ENCODE measurements at places on chromosomes 5 and 9.

DNA sequence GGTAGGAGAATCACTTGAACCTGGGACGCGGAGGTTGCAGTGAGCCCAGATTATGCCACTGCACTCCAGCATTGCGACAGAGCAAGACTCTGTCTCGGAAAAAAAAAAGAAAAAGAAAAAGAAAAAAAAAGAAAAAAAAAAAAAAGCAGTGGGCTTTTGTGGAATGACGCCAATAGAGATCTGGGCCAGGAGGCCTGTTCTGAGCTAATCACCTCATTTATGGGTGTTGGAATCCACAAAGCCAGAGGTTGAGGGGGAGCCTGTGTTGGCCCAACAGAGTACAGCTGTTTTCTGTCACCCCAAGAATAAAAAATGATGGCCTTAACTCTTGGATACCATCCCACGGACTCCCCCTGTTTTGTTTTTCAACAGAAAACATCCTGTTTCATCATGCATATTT lies 18.5 kb downstream of the OSTF1 start:
- no peak for DNase-seq

GRCh38 chr9:105319202-105319813 lies 74.9 kb downstream of the SLC44A1 start:
- DNase-seq = no peak

- no peak for DNase-seq
These were observed 792.4 kb downstream of the PTPRD start for GRCh38 chr9:9820436-9820835.

DNA sequence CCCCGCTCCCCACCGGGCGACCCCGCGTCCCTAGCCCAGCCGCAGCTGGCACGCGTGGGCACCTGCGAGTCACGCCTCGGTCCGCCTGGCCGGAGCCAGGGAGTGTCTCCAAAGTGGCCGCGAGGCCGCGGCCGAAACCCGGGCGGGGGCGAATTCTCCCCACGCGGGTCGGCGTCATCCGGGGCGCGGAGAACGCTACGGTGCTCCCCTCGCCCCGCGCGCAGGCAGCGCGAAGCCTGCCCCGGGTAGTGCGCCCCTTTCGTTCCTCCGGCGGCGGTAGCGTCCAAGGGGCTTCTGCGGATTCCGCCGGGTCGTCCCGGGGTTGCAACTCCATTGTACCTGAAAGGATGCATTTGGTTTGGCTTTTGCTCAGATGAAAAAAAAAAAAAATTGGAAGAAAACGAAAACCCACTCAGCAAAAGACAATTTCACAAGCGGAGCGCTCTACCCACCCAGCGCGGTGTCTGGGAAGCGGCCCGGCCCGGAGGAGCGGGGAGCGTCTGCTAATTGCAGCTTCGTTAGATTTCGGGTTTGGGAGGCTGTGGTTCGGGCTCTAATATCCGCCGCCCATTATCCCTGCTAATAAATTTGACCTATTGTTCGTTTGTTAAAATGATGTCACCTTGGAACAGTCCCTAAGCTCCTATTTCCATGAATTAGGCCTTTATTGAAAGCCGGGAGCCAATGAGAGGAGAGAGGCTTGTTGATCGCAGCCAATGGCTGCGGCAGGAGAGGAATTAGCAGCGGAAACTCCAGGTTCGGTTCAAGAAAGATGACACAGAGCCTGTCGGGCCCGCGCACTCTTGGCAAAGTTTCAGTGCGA lies at the start of gene TLX3:
Gene TLX3 (plus strand): TSS at position 796 of the 823 bp plus-strand sequence. CDS start 118 bp downstream, outside the sequence.
- no peak for DNase-seq

Measured in NK-92 treated with Interleukin-12 subunit alpha and Interleukin-12 subunit beta, amount 100 ng/mL, for 24 hours (cell line).